ENCODE measurements at places on chromosomes 1 and 21. TPM values are rescaled to one million over a fixed set of nuclear protein-coding genes. Genes with fewer than 3 reads are reported as not detected.

DNA sequence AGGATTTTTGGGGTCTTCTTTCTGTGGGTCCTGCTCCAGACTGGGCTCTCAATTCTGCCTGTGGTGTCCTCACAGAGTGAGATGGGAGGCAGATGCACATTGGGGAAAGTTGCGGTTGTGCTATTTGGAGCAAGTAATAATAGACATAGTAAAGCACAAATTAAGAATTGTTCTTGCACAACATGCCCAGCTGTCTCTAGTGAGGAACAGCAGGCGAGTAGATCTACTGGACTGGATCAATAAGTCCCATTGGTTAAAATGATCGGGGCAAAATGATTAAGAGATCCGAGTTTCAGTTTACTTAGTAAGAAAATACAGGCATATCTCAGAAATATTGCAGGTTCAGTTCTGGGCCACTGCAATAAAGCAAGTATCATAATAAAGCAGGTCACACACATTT lies 448.3 kb upstream of the PROX1 start:
- no peaks in the 10 kb centered on the region for H3K27me3 ChIP-seq
- H3K36me3 ChIP-seq = no peaks in the 10 kb centered on the region
- no peak overlapping the region for H3K4me3 ChIP-seq
- no peak overlapping the region for H3K27ac ChIP-seq
- H3K4me1 ChIP-seq = no peaks in the 10 kb centered on the region

OR2M3 gene
- not detected for total RNA-seq

CD52 gene
- total RNA-seq = 1.9 TPM

GRCh38 chr1:64320470-64320869 lies 117.0 kb downstream of the UBE2U start:
- no peaks in the 10 kb centered on the region for H3K36me3 ChIP-seq
- H3K27ac ChIP-seq = no peak overlapping the region
- peaks cover 4% of the 10 kb centered on the region for H3K4me1 ChIP-seq
- DNase-seq = no peak

DNA sequence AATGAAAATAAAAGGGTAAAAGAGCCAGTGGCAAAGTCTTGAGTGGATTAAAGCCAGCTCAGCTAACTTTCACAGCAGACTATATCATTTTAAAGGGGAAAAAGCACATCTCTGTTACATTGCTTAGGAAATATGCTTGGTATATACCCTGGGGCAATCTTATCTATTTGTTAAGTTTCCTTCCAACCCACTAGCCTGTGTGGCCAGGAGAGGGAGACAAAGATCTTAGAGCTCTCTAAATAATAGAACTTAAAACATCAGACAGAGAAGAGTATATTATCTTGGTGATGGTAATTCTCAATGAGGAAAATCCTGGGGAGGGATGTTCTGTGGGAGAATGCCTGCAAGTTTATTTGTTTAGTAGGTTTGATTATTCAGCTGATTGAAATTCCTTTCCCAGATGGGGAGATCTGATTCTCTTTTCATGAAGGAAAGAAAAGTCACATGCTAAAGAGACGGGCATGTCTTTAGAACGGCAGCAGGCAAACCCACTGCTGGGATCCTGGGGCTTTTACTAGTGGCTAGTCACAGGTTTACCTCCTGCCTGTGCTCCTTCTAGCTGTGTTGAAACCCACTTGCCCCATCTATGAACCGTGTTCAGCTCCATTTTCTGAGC lies 3.6 kb downstream of the KCNE2 start:
- DNase-seq = no peak
- H3K27ac ChIP-seq = no peak overlapping the region
- H3K4me1 ChIP-seq = no peaks in the 10 kb centered on the region
- H3K36me3 ChIP-seq = no peaks in the 10 kb centered on the region
- no peak overlapping the region for H3K4me3 ChIP-seq
- H3K27me3 ChIP-seq = no peaks in the 10 kb centered on the region

- DNase-seq = no peak
- H3K27me3 ChIP-seq = no peaks in the 10 kb centered on the region
- no peak overlapping the region for H3K4me3 ChIP-seq
- no peaks in the 10 kb centered on the region for H3K4me1 ChIP-seq
These were observed 110.8 kb downstream of the WDR4 start for GRCh38 chr21:42768324-42769121.

- H3K4me1 ChIP-seq = peaks cover 70% of the 10 kb centered on the region
- H3K27me3 ChIP-seq = no peaks in the 10 kb centered on the region
- H3K27ac ChIP-seq = no peak overlapping the region
- DNase-seq = no peak
These were observed 49.3 kb upstream of the TARBP1 start for GRCh38 chr1:234528074-234528865.

GRCh38 chr1:200710166-200710565 lies 28.5 kb upstream of the CAMSAP2 start:
- no peak overlapping the region for H3K27ac ChIP-seq
- H3K4me3 ChIP-seq = no peak overlapping the region
- no peaks in the 10 kb centered on the region for H3K27me3 ChIP-seq
- no peaks in the 10 kb centered on the region for H3K36me3 ChIP-seq

DNA sequence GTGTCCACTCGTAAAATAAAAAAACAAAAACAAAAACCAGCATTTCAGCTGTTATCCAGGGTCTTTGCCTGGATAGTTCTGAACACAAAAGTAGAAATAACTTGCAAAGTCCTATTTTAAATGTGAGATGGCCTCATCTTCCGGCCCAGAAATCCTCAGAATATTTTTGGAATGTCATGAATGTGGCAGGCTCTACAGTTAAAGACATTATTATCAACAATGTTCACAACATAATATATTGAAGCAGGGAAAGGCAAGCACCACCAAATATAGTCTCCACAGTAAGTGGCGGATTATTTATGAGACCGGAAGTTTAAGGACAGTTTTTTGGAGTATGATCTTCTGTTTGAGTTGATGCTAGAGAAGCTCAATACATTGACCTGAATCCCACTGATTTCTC lies 1.2 kb upstream of the C1orf198 start:
- H3K36me3 ChIP-seq = no peaks in the 10 kb centered on the region
- H3K27me3 ChIP-seq = no peaks in the 10 kb centered on the region
- no peak for DNase-seq
- H3K27ac ChIP-seq = no peak overlapping the region

DNA sequence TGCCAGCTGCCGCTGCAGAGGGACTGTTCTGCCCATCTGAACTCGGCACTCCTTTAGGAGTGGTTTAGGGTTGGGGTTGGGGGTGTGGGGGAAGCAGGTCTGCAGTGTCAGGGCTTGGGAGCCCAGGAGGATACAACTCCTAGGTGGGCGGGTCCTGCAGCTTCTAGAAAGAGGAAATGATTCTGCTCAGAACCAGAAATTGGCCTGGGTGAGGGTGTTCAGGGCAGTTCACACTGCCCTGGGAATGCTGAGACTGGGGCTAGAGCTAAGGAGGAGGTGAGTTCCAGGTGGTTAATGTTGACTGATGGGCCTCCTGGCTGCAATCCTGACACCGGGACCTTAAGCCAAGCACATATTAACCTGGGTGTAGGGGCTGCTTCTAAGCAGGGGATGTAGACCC lies 4.8 kb upstream of the SLC26A9 start:
- H3K4me3 ChIP-seq = no peak overlapping the region
- no peaks in the 10 kb centered on the region for H3K36me3 ChIP-seq
- peaks cover 55% of the 10 kb centered on the region for H3K4me1 ChIP-seq
- no peak overlapping the region for H3K27ac ChIP-seq
- no peaks in the 10 kb centered on the region for H3K27me3 ChIP-seq

BMP8B gene
- total RNA-seq = 0.83 TPM

DNA sequence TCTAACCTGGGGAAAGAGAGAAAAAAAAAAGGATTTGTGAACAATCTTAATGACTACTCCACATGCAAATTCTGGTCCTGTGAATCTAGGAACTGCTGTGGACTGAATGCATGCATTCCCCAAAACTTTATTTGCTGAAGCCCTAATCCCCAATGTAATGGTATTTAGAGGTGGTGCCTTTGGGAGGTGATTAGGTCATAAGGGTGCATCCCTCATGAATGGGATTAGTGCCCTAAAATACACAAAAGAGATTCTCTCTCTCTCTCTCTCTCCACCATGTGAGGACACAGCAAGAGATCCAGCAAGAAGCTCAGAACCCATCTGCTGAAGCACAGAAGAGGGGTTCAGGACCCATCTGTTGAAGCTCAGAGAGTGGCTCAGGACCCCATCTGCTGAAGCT lies 26.2 kb upstream of the KIRREL1 start:
- H3K27me3 ChIP-seq = no peaks in the 10 kb centered on the region
- no peak for DNase-seq
- H3K4me3 ChIP-seq = no peak overlapping the region
- H3K27ac ChIP-seq = no peak overlapping the region
- H3K36me3 ChIP-seq = no peaks in the 10 kb centered on the region
- no peaks in the 10 kb centered on the region for H3K4me1 ChIP-seq

- no peak for DNase-seq
- H3K4me1 ChIP-seq = no peaks in the 10 kb centered on the region
- no peaks in the 10 kb centered on the region for H3K27me3 ChIP-seq
These were observed 65.1 kb downstream of the ATG4C start for GRCh38 chr1:62849031-62849430.

- H3K27me3 ChIP-seq = no peaks in the 10 kb centered on the region
- no peaks in the 10 kb centered on the region for H3K4me1 ChIP-seq
- no peak for DNase-seq
- H3K27ac ChIP-seq = no peak overlapping the region
- H3K36me3 ChIP-seq = no peaks in the 10 kb centered on the region
These were observed 9.6 kb downstream of the STUM start for GRCh38 chr1:226558036-226558650.

DNA sequence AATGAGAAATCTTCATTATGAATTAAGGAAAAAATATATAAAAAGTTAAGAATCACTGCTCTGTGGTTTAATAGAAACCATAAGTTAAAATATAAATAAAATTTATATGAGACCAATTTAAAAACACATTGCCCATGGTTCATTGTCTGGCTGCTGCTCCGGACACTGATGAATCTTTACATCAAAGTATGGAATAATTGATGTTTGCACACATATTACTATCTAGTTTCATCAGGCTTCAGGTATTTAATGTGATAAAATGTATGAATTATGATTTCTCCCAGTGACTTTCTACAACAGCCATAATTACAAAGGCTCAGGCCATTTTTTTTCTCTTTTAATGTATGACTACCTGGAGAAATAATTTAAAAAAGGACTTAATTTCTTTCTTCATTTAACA lies 599.1 kb upstream of the PRMT6 start:
- no peaks in the 10 kb centered on the region for H3K36me3 ChIP-seq
- DNase-seq = no peak
- H3K4me1 ChIP-seq = no peaks in the 10 kb centered on the region
- H3K4me3 ChIP-seq = no peak overlapping the region
- H3K27me3 ChIP-seq = no peaks in the 10 kb centered on the region

- H3K27ac ChIP-seq = no peak overlapping the region
- no peaks in the 10 kb centered on the region for H3K27me3 ChIP-seq
- H3K36me3 ChIP-seq = no peaks in the 10 kb centered on the region
- H3K4me3 ChIP-seq = no peak overlapping the region
- H3K4me1 ChIP-seq = no peaks in the 10 kb centered on the region
These were observed 52.4 kb downstream of the CHD5 start for GRCh38 chr1:6127587-6128163.

- no peak overlapping the region for H3K27ac ChIP-seq
- no peaks in the 10 kb centered on the region for H3K36me3 ChIP-seq
- no peak for DNase-seq
- no peaks in the 10 kb centered on the region for H3K27me3 ChIP-seq
These were observed 106.8 kb downstream of the HHIPL2 start for GRCh38 chr1:222441066-222441465.

DNA sequence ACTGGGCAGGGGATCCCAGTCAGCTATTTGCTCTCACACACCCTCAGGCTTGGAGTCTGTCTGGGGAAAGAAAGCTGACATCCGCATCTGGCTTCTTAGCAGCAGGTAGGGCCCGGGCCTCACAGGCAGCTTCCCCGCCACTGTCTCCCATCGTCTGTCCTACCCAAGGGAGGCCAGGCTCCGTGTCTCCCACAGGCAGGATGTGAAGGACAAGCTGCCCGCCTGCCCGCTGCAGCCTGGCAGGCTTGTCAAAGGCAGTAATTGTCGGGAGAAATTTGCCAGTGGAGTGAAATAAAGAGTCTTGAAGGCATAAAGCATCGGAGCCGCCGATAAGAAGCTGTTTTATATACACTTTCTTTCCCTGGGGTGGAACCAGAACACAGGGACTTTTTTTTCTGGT lies 44.0 kb upstream of the DISP3 start:
- no peaks in the 10 kb centered on the region for H3K4me1 ChIP-seq
- DNase-seq = no peak
- peaks cover 59% of the 10 kb centered on the region for H3K27me3 ChIP-seq
- H3K36me3 ChIP-seq = no peaks in the 10 kb centered on the region
- no peak overlapping the region for H3K27ac ChIP-seq
- no peak overlapping the region for H3K4me3 ChIP-seq

DNA sequence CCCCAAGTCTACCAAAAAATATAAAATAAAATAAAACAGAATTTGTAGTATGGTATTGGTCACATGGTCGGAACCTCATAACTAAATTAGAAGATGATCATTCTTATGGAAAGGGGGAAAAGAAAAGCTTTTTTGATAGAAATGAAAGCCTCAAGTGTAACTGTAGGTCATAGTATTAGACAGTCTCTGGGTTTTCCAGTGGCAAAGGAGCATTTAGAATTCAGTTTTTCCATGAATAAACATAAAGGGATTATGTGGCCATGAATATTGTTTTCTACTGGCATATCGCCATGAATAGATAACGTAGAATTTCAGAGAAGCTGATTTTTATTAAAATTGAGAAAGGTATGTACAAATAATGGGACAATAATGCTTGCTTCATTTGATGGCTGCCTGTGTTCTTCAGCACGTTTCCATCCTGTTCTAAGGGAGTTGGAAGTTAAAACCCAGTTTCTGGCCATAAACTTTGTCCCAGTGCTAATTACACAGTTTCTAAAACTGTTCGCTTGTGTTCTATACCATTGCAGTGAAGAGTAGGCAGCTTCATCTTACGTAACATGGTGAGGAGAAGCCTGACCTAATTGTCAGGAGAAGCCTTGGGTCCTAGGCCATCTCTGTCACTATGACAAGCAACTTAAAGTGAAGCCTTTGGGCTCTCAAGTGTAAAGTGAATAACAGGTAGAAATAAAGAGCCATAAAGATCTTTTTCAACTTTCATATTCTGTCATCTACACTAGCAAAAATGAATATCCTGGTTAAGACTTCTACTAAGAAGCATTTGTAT lies 70.5 kb upstream of the PGD start:
- H3K4me1 ChIP-seq = no peaks in the 10 kb centered on the region
- no peaks in the 10 kb centered on the region for H3K36me3 ChIP-seq
- DNase-seq = no peak
- H3K4me3 ChIP-seq = no peak overlapping the region

ZYG11B gene
- 27.8 TPM for total RNA-seq

RNU1-3 gene
- under 0.01 TPM for total RNA-seq

GRCh38 chr1:230661976-230662375 lies 19.7 kb downstream of the COG2 start:
- no peaks in the 10 kb centered on the region for H3K4me1 ChIP-seq
- H3K36me3 ChIP-seq = peaks cover 14% of the 10 kb centered on the region
- no peaks in the 10 kb centered on the region for H3K27me3 ChIP-seq
- H3K4me3 ChIP-seq = no peak overlapping the region

SEMA4A gene
- total RNA-seq = 24.1 TPM

SPATA21 gene
- not detected for total RNA-seq

KPRP gene
- total RNA-seq = 0.26 TPM

CROCC gene
- total RNA-seq = 8.5 TPM
